ENCODE measurements at places on chromosomes 11 and 22. TPM values are rescaled to one million over a fixed set of nuclear protein-coding genes. Genes with fewer than 3 reads are reported as not detected.

The OR6A2 gene
- total RNA-seq = 0.20 TPM

DNA sequence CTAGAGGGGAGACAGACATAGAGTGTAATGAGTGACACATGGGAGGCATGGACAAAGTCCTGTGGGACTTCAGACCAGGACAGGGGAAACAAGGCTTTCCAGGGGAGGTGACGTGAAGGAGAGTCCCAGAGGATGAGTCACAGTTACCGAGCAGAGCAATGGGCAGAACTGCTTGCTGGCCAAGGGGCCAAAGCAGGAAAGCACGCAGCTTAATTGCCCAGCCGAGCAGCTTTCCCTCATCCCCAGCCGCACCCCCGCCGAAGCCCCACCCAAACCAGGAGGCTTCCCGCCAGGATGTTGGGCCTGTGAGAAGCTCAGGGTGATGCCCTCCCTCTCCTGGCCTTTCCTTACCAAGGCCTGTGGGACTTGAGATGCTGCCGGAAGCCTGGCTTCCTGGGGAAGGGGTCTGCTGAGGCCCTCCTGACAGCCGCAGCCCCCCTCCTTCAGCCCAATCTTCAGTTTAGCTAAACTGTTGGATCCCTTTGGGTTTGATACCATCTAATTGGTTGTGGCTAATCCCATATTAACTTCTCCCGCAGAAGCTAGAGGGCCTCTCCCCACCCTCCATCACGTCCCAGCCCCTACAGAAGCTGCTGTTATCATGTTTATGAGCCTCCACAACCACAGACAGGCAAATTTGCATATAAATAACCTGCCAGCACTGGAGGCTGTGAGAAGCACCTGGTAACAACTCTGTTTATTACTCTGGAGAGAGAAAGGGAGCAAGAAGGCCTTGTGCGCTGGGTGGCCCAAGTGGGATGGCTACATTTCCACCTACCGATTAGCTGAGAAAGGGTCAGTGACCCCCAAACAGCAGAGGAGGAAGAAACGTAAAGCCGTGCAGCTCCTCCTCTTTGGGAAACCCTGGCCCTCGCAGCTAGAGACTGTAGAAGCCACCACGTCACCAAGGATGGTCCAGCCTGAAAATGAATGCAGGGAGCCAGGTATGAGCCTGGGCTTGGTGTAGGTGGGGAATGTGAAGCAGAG, 80.0 kb downstream of the TRIM29 start:
- no peak for DNase-seq

GRCh38 chr11:61453695-61454094, 23.8 kb downstream of the SDHAF2 start:
- DNase-seq = no peak

DNA sequence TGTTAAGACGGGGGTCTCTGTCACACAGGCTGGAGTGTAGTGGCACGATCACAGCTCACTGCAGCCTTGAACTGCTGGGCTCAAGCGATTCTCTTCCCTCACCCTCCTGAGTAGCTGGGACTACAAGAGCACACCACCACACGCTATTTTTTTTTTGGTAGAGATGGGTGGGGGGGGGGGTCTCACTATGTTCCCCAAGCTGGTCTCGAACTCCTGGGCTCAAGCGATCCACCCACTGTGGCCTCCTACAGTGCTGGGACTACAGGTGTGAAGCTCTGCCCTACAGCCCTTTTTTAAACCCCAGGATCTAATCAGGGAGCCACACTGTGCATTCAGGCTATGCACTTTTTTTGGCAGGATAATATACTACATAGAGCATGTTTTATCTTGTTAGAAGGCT, 1.4 kb upstream of the DHCR7 start:
- no peak for DNase-seq
